Stimulated activated CD4-positive, alpha-beta T cell treated with anti-CD3 and anti-CD28 coated beads, TNF-alpha, amount 100 ng/mL, for 24 hours (primary cell): ENCODE measurements at places on chromosomes 7 and 10.

DNA sequence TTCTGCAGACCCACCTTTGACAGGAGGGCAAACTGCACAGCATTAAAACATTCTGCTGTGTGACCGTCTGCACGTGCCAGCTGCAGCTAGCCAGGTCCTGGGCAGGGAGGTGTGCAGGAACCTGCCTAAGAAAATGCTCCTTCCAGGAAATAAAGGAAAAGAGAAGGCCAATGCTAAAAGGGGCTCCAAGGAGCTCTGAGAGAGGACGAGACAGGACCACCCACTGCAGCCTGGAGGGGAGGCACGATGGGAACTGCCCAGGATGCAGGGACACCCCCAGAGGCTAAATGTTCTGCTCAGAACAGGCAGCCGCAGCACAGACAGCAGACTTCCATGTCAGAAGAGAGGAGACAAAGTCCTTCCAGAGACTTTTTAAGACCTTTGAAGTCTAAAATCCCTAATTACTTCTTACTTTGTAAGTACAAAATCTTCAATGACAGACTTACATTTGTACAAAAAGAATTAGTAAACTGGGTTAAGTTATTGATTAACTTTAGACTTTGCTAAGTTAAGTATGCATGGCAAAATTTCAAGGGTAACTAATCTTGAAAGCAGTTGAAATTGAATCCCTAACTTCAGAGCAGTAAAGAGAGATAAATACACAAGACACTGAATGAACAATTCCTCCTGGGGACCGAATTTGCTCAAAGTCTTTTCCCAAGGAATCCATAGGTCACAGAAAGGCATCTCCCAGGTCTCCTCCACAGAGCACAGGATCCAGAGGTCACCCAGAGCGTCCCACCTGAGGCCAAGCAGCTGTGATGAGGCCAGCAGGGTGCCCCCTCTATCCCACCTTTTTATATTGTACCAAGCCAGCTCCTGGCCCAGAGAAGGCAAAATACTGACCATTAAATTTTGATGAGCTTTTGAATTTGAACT lies 21.5 kb downstream of the HSPA12A start:
- no peak for DNase-seq

DNA sequence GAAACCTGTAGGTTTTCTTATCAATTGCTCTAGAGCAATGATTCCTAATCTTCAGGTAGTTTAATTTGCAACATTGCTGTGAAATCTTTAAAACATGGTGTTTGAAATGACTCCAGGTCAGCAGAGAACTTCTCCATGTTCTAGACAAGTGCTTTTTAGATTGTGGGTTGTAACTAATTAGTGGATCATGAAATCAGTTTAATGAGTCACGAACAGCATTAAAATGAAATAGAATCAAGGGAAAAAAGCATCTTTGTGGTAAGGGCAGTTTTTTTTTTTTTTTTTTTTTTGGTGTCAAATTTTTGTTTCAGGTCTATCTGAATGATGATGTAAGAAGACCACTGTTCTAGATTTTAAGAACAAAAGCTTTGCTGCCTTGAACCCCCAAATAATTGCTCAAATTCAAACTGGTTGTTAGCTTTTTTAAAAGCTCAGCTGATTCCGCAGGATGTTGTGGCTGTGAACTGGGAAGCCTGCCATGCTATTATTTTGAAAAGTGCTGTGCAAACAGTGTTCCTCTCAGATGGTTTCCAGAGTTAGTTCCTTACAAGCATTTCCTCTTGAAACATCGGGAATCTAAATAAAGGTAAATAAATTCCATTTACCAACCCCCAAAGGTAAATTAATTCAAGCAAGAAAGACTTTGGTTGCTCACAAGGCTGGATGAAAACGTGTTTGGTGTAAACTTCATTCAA lies 13.1 kb upstream of the PDK4 start:
- DNase-seq = no peak

DNA sequence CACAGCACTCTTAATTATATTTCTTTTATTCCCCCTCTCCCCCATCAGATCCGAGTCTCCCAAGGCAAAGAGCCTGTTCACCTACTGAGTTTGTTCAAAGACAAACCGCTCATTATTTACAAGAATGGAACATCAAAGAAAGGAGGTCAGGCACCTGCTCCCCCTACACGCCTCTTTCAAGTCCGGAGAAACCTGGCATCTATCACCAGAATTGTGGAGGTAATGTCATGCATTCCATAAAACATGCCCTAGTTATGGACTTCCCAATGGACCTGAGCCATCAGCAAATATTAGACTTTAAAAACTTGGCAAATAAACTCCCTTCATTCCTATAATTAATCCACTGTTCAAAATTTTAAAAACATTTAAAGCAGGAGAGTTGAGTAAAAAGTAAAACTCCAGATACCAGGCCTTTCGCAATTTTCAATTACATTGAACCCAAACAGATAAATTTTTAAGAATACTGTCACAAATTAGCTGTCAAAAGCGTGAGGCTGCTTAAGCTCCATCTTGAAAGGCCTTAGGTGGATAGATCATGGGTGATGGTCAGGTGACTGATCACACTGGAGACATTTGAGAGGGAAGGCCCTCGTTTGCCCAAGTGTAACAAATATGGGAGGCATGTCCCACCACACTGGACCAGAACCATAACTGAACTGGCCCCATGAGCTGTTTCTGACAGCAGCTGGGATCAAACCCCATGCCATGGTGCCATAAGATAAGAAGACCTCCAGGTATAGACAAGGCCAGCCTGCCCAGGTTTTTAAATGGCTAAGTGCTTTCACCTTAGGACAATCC lies 46.9 kb upstream of the ARL4A start:
- no peak for DNase-seq

DNA sequence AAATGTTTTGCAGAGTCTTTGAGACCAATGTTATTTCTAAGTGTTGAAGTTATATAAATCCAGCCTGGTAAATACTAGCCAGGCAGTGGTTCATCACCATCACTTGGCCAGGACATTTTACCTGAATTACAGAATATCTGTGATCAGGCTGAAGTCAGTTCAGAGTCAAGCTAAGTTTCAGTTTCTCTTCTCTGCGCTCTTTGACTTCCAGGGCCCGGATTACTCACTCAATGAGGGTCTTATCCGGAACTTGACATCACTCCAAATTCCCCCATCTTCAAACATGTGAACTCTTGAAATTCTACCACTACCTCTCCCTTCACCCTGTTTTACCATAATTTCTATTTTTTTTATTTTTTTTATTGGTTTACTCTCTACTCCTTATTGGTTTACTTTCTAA lies 36.6 kb upstream of the CCAR1 start:
- DNase-seq = no peak

DNA sequence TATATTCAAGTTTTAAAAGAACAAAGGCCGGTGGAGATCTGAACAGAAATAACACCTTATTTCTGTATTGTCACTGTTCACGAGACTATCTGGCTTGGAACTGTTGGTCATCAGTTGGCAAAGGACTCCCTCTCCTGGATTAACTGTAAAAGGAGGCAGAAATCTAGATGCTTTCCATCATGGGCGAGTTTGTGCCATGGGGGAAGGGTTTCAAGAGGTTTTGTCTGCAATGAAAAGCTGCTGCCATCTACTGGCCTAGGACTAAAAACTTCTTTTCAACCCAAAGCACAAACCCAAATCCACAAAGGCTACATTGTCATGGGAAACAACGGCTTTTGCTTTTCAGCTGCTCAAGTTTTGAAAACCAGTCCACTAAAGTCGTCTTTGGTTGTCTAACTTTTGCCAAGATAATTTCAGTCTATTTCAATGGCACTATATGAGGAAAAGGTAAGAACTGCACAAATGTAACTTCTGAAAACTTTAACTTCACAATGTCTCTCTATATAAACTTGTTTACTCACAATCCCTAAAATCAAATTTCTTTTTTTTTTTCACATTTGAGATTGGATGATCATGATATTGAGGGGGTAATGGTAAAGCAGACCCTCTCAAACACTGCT lies 196.8 kb downstream of the SKAP2 start:
- DNase-seq = peak; percentile 23

DNA sequence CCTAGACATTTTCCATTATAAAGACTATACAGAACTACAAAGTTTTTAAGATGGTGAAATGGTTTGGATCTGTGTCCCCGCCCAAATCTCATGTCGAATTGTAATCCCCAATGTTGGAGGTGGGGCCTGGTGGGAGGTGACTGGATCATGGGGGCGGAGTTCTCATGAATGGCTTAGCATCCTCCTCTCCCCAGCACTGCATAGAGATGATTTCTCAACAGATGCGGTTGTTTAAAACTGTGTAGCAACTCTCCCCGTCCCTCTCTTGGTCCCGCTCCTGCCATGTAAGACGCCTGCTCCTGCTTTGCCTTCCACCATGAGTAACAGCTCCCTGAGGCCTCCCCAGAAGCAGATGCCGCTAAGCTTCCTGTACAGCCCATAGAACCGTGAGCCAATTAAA lies 1.6 kb downstream of the FAM133B start:
- DNase-seq = peak; percentile 20

DNA sequence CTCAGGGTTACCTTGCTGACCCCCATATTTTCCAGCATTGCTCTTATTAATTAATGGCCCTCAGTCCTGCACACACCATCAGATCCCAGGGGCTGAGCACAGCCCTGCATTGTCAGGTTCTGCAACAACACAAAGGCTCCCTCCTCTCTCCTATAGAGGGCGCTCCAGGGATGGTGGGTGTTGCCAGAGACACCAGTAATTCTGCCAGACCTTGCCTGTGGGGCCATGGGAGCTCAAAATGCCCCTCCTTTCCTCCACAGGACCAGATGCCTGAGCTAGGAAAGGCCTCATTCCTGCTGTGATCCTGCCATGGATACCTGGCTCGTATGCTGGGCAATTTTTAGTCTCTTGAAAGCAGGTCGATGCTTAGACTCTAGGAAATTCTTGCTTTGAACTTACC lies 42.8 kb upstream of the PRSS58 start:
- peak; percentile 37 for DNase-seq

GRCh38 chr7:118418433-118418832 lies 193.9 kb downstream of the ANKRD7 start:
- DNase-seq = no peak

GRCh38 chr7:24773646-24774045 lies 16.4 kb upstream of the GSDME start:
- no peak for DNase-seq

GRCh38 chr7:95590387-95591248 lies 5.7 kb downstream of the PDK4 start:
- DNase-seq = no peak

GRCh38 chr10:14253711-14254110 lies 77.0 kb downstream of the FRMD4A start:
- no peak for DNase-seq

GRCh38 chr10:124683814-124684213 lies 60.4 kb downstream of the FAM53B start:
- DNase-seq = no peak

DNA sequence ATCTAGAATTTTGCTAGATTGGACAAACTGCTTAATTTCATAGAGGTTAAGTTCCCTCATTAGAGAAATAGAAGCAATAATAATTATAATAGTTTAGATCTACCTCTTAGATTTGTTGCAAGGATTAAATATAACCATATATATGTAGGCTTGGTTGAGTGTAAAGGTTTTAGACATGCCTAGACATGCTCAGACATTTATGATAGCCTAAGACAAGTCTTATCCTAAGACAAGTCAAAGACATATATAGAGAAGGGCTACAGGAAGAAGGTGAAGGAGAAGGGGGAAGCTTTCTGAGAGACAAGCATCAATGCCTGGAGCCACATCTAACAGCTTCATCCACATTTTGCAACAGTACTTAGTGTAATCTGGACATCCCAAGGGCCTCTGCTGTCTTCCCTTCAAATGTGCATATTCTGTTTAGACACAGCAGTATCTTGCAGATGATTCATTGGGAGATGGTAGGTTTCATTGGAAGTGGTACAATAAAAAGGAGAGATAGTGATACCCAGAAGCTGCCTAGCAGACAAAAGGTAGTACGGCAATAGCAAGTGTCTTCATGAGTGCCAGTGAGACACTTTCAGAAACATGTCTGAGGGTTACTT lies 146.5 kb downstream of the HGF start:
- DNase-seq = no peak

- no peak for DNase-seq
Measured at GRCh38 chr7:41688012-41688625, 14.8 kb downstream of the INHBA start.

DNA sequence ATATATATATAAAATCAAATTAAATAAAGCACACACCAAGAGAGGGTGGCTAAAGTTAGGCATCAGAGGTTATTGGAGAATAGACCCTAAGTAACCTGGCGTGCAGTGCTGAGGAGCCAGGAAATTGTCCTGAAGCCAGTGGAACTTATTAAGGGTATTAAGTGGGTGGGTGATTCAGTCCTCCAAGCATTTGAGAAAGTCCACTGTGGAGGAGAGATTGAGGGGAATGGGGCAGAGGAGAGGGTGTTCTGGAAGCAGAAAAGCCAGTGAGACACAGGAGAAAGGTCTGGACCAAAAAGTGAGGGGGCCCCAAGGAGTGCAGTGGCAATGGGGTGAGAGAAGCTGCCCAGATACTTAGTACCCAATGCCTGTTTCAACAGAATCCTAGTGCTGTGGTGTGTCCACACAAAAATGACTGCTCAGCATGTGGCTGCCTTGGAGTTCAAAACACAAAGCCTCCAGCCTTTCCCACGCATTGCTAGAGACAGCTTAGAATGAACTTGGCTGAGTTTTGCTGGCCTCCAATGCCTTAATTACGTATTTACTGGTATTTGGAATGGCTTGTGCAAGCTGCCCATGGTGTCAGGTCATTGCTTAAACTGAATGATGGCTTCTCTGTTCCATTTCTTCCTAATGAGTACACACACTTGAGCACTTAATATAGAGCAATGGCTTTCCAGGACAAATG lies 44.9 kb upstream of the CHST15 start:
- no peak for DNase-seq

- DNase-seq = no peak
Measured at GRCh38 chr10:30587522-30588031, 42.0 kb downstream of the LYZL2 start.
